ENCODE measurements at places on chromosomes 1 and 21.

- no peak for DNase-seq
Observed at GRCh38 chr21:37984416-37984815, 68.2 kb upstream of the KCNJ6 start.

DNA sequence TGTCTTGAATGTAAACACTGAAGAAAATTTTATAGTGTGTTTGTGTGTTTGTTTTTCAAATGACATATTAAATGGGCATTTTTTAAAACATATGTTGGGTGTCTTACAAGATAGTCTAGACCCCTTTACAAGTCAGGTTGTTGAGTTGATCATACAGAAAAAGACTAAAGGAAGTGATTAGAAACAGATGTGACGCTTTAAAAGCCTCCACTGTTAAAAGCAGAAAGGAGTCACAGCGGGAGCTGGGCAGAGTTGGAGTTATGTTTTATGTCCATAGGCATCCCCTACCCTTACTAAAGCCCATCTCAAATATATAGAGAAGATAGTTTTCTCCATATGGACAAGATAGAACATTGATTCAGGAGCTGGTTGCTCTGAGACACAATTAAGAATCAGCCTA, 393.9 kb downstream of the PLPP3 start:
- no peak for DNase-seq

DNA sequence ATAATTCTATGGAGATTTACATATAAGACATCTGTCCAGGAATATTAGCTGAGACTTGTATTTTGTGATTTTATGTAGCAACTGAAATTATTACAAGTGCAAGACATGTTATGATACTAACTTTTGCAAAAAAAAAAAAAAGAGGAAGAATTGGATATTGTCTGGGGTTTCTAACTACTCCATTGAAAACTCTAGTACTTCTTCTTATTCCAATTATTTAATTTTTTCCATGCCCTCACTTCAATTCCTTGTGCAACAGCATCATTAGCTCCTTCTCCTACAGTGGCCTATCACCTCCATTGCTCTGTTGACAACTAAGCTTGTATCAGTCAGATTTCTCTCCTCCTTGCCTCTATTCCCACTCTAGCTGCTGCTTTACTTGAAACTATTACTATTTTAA, 126.6 kb downstream of the PTPRC start:
- DNase-seq, result no peak

GRCh38 chr1:224505454-224506093, 71.0 kb upstream of the WDR26 start:
- no peak for DNase-seq

DNA sequence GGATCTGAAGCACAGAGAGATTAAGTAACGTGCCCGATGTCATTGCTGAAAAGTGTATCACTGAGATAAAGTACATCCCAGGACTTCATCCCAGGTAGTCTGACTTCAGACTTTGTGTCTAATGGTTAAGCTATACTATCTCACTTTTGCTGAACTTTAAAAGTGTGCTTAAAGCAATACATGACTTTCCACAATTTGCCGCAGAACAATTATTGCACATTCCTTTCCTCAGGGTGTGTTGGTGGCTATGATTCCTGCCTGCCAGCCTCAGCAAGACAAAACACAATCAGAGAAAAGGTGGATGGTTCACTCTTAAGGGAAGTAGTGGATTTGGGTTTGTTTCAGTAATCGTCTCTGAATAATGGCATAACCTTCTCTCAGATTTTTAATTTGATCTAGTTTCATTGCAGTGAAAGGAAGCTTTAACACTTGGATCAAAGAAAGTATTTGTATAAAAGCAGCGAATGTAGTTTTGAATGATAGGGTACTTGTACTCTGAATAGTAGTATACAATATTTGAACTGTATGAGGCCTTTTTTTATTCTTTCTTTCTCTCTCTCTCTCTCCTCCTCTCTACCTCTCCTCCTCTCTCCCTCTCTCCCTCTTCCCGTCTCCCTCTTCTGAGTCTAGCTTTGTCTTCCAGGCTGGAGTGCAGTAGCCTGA, 47.0 kb downstream of the CNST start:
- DNase-seq, result no peak

GRCh38 chr1:201556841-201557571, 18.1 kb downstream of the NAV1 start:
- DNase-seq, result no peak

DNA sequence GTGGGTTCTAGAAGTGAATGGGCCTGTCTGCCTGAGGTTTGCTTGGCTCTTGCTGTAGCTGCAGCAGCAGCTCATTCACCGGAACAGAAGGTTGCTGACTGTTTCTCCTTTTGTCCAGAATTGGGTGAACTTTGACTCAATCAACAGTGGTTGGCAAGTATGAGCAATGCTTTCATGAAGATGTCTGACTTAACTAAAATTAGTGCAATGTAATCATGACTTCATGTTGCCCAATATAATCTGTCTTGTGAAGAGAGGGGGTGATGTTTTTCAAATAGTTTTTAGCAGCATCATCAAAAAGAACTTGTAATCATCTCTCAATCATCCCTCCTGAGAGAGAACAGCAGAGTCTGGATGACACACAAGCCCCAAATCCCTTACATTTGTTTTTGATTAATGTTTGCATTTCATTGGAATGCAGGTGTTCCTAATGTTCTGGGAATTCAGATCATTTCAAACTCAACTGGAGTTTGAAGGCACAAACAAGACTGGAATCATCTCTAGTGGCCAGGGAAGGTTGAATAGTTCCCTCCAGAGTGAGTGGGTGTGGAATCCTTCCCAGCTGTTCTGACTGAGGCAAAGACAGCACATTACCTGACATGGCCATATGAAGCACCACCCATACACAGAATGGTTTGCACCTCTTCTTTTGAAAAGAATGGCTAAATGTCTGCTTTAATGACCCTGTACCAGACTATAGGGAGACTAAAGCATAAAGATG, 82.9 kb downstream of the HLX start:
- DNase-seq, result no peak

- no peak for DNase-seq
Observed at GRCh38 chr1:29532285-29532684, 296.0 kb downstream of the PTPRU start.

GRCh38 chr1:84427250-84428188, 29.2 kb downstream of the DNASE2B start:
- no peak for DNase-seq

GRCh38 chr1:201369209-201369608, 8.3 kb downstream of the TNNT2 start:
- DNase-seq, result peak; percentile 52

DNA sequence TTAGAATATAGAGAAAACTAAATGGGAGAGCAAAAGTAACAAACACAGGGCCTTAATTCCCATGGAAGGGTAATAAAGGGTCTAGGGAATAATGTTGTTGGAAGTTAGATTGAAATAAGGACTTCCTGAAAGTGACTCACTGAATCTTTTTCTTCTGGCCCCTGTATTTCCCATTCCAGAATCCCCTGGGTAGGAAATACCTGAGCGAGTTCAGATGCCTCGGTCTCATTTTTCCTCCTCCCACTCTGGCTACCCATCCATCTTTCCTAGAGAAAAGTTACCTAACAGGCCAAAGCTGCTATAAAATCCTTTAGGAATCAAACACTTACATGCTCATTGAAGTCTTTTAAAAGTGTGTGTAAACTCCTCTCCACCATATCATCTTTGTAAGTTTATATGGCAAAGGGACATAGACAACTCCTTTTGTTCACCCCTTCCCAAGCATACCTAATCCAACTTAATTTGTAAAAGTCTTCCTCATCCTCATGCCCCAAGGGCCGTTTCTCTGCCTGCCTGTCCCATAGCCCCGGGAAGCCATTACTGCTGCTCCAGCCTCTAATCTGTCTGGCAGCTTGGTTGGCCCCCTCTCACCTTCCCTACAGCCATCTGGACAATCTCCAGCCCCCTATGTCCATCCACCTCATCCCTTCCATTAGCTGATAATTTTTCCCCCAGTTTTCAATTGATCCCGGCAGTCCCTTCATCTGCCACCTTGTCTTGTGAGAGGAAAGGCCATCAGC, 3.3 kb upstream of the MEF2D start:
- DNase-seq, result no peak

- no peak for DNase-seq
Observed at GRCh38 chr1:204438628-204439027, 27.0 kb upstream of the PPP1R15B start.

- no peak for DNase-seq
Observed at GRCh38 chr1:226946841-226947240, 6.7 kb downstream of the COQ8A start.

DNA sequence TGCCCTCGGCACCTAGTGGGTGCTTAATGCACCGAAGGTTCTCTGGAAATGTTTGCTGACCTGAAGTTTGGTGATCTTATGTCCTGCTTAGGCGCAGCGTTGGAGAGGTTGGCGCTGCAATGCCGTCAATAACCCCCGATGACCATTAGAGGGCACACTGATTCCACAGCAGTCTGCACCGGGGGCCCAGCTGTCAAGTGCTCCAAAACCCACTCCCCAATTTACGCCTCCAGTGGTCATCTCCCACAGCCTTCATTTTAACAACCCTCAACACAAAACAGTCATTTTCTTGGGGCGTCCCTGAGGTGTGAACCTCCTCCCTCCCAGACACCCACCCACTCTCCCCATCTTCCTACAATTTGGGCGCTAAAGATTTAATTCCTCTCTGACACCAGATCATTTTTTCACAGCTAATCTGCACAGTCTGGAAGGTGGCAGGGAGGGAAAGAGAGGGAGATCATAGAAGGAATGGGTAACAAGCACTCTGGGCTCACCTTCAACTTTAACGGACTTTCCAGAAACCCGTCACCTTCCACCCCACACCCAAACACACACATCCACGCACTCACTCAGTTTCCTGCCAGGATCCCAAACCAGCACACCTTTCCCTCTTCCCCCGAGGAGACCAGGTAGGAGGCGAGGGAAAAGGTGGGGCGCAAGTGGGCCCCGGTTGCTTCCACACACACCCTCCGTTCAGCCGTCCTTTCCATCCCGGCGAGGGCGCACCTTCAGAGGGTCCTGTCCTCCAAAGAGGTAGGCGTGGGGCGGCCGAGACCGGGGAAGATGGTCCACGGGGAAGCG, 570 bp upstream of the NPR1 start:
- DNase-seq, result peak; percentile 61

- DNase-seq, result no peak
Observed at GRCh38 chr1:84374991-84375696, 23.1 kb upstream of the DNASE2B start.

- DNase-seq, result no peak
Observed at GRCh38 chr1:53860967-53861411, 22.9 kb upstream of the NDC1 start.

GRCh38 chr1:6785728-6786505, 663 bp downstream of the CAMTA1 start:
- peak; percentile 70 for DNase-seq

DNA sequence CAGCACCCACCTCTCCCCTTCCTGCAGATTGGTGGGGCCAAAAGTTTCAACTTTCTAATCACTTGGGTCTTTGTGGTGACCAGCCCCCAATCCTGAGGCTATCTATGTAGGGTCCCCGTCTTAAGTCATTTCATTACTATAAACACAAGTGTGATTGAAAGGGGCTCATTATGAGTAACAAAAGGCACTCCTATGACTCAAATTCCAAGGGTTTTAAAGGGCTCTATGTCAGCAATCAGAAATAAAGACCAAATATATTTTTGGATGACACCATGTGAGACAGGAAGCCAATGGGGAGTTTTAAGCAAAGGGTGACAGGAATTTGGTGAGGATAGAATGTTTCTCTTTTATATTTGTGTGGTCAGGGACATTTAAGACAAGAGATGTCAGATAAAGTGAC, 6.2 kb downstream of the ERO1B start:
- DNase-seq, result no peak

DNA sequence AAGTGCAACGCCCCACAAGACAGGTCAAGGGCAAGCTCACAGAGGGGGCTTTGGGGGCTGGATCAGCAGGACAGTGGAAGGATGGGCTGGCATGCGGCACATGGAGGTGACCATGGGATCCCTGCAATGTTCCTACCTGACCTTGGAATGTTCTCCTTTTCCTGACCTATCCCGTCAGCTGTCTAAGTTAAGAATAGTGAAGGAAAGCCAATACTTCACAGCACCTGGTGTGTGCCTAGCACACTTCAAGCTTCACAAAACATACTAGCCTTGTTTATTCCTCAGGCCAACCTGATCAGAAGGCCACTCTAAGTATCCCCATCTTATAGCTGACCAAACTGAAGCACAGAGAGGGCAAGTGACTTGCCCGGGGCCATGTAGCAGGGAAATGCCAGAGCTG, 31.2 kb downstream of the LRRC38 start:
- no peak for DNase-seq

DNA sequence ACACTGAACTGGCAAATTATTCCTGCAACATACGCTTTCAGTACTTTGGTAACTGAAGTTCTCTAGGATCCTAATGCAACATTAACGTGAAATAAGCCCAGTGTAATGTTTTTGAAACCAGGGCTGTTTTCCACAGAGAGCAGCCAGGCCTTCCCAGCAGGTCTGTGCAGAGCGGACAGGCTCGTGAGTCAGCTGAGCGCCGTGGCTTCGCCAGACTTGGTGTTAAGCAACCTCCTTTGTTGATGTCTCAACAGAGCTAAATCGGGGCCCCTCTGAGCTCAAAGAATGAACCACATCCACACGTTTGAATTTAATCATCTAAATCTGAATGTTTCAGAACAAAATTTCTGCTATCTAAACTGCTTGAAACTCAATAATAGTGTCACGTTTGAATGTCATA, 181.8 kb upstream of the FMN2 start:
- DNase-seq, result peak; percentile 41

GRCh38 chr1:155176544-155177071, 3.0 kb downstream of the TRIM46 start:
- DNase-seq, result peak; percentile 86
